ENCODE measurements at places on chromosomes 16 and 17.

DNA sequence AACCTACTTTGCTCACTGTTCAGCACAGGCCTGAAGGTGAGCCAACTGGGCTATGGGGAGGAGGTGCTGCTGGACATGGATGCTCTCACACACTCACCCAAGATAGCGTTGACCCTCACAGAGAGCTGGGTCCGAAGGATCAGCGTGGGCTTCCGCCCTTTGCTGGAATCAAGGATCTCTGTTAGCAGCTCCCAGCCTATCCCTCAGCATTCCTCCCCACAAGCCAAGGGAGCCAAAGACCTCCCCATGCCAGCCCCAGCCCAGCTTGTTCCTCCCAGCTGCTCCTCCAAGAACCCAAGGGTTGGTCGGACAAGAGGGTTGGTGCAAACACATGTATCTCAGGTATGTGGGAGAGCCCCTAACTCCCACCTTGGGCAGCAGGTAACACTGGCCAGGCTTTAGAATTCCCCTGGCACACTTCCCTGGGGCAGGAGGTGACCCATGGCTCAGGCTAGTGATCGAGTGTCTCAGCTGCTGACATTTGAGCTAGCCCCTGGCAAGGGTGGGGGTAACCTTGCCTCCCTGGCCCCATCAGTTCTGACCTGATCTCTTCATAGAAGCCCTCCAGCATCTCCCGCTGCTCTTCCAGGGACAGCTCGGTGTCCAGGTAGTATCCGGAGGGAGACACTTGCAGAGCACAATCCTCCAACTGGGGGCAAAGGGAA is 8.3 kb downstream of the FHOD1 start:
- no peak for DNase-seq

GRCh38 chr17:48816774-48817590 is at the start of gene TTLL6:
TTLL6 (minus strand) TSS chr17:48817229; CDS start chr17:48817072, 157 bp downstream.
- peak; percentile 52 for DNase-seq

DNA sequence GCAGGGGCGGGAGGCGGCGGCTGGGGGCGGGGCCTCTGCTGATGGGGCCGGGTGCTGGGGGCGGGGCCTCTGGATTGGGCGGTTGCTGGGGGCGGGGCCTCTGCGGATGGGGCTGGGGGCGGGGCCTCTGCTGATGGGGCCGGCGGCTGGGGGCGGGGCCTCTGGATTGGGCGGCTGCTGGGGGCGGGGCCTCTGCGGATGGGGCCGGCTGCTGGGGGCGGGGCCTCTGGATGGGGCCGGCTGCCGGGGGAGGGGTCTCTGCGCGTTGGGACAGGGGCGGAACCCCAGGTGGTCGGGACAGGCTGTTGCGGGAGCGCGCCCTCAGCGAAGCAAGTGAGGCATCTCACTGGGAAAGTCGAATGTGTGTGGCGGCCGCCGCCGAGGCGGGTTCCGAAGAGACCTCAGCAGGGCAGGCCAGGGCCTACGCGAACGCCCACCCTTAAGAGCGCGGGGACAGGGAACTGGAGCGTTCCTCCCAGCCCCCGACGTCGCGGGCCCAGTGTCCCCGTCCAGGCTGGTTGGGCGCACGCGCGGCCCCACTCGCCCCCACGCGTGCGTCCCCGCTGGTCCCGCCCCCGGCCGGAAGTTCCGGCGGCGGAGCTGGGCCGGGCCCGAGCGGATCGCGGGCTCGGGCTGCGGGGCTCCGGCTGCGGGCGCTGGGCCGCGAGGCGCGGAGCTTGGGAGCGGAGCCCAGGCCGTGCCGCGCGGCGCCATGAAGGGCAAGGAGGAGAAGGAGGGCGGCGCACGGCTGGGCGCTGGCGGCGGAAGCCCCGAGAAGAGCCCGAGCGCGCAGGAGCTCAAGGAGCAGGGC is at the start of gene STUB1:
Gene STUB1 (plus strand): TSS at position 597 of the 811 bp plus-strand sequence. CDS start 116 bp downstream, at position 713.
- DNase-seq = peak; percentile 85

- DNase-seq = no peak
These were observed 834.4 kb downstream of the KCNJ2 start for GRCh38 chr17:71003736-71004135.

DNA sequence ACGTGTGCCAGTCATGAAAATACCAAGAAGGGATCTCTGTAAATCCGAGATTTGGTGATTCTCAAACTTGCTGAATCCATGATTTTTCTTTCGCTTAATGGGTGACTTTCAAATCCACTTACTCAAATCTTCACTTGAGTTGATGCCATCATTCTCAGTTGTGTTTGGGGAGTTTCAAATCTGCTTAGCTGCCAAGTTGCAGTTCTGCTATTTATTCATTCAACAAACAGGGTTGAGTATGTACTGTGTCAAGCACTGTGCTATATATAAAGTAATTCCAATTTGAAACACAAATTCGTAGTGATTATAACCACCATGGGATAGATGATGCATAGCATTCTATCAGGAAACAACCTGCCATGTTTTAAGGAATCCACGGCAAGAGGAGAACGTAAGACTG is 394.3 kb downstream of the CDH13 start:
- no peak for DNase-seq

DNA sequence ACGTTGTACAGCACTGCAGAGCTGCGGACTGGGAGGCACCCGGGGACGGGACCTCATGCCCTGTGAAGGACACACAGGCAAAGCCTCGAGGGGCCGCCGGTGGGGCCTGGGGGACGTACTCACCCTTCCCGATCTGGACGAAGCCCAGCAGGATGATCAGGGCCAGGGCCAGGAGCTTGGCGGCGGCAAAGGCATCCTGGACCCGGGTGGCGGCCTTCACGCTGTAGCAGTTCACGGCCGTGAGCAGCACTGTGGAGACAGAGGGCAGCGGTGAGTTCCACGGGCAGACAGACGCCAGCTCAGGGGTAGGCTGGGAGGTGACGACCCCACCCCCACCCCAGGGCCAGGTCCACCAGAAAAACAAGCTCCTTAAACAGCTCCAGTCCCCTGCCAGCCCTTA is 17.7 kb downstream of the SLC7A5 start:
- DNase-seq = no peak

DNA sequence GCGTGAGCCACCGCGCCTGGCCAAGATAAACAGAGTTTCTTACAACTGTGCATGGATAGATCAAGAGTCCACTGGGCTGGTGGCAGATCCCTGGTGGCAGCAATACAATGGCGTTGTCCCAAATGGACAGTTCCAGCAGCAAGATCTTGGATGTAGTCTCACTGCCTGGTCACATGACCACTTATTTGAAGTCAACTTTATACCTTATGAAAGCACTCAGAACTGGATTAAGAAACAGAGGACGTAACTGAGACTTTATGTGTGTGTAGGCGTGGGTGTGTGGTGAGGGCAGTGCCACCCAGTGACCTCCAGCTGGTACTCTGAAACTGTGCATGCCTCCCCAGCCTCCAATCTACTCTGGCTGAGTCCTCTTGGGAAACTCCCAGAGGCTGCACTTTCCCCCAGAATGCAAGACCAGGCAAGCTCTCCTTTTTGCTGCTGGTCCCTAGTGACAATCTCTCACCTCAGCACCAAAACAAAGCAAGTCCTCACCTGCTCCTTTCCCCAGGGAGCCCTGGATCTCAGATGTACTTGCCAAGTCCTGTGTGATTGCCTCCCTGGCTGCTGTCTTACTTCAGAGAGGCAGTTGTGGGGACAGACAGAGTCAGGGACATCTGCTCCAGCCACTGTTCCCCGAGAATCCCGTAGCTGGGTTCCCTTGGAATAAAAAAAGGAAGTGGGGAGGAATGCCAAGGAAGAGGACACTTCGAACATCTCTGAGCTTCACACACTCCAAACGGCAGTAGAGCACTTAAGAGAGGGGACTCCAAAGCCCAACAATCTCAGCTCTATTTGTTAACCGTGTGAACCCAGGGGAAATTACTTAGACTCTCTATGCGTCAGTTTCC is 11.7 kb upstream of the ST6GALNAC2 start:
- no peak for DNase-seq

- no peak for DNase-seq
These were observed 8.0 kb upstream of the WFDC1 start for GRCh38 chr16:84286578-84287240.

DNA sequence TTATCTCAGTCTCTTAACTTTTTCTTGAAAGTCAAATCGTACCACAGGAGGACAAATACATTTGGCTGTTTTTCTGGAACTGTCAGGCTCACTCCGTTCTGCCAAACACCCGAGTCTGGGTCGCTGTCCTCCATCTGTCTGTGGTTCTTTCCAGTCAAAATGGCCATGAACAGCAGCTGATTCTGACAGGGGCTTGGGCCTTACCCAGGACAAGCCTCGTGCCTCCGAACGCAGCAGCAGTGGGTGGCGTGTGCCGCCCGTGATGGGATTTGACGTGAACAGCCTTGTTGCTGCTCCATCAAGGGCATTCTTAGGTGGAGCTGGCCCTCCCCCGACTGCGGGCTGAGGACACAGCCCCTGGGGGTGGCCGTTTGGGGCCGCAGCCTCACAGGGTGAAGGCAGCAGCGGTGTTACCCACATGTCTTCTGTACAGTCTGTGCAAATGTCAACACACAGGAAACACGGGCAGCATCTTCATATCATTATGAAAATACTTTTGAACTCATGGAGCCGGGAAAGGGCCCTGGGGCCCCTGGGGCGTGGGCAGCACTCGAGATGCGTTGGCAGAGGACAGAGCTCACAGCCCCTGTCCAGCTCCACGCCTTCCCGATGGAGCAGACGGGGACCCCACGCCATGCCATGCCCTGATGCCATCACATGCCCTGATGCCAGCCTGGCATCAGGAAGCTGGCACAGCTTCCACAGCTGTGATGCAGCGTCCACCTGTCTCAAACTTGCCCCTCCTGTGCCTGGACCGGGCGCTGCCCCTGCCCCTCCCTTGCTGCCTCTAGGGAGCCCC is 8.6 kb upstream of the ACSF3 start:
- no peak for DNase-seq

DNA sequence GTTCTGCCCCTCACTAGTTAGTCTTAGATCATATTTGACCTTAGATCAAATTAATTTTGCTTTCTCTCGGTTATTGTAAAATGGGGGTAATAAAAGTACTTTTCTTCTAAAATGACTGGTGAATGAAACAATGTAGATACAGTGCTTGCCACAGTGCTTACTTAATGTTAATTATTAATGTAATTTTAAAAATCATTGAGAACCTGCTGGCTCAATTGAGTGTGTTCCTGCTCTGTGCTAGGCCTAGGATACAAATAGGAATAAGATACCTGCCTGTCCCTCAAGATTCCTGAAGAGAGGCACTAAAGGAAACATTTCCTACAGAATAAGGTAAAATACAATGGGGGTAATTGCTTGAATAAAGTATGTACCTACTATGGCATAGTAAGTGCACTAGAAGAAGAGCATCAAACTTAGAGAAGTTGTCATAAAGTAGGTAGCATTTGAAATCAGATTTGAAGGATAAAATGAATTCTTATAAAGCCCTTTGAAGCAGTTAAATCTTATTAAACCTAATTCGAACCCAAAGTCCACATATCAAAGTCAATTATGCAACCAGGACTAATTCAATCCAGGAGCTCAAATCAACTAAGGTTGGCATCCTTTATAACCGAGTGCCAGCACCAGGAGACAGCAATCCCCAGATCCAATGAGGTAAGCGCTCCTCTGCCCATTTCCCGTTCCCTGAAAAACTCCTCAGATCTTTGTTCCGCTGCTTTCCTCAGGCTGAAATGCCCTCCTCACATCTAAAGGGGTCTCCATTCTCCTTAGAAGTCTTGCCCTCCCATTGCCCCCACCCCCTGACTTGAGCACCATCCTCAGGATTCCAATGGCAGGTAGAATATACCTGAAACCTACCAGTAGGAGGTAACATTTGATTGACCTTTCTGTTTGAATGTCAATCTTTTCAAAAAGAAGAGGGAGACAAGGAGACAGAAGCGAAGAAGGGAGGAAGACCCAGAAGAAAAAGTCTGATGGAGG is 2.4 kb upstream of the MED13 start:
- no peak for DNase-seq

- no peak for DNase-seq
These were observed 9.3 kb downstream of the CLEC10A start for GRCh38 chr17:7070712-7071111.

DNA sequence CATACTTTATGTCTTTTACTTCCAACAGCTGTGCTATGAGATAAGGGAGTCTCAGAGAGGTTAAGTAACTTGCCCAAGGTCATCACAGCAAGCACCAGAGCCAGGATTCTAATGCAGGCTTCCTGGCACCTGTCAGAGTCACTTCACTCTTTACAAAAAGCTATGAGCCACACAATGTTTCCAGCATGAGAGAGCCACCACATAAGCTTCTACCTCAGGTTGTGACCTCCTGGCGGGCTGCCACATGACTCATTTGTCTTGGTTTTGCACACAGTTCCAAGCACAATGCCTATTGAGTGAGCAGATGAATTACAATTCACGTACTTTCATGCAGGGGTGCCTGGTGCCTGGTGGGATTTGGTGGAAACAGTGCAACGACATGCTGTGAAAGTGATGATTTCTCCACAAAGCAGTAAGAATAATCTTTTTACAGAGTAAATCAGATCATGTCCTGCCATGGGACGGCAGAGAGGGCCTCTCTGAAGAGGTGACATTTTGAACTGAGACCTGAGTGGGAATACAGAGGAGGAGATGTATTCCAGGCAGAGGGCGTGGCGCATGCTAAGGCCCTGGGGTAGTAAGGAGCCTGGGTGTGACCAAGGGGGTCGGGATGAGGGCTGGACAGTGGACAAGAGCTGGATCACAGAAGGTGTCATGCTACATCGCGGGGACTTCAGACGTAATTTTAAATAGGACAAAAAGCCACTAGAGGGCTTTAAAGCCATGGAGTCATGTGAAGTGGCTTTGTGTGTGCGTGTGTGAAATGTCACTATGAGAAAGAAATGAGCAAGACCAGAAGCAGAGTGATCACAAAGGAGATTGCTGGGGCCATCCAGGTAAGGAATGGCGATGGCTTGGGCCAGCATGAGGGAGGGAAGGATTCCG is 53.4 kb downstream of the CACNG3 start:
- no peak for DNase-seq

DNA sequence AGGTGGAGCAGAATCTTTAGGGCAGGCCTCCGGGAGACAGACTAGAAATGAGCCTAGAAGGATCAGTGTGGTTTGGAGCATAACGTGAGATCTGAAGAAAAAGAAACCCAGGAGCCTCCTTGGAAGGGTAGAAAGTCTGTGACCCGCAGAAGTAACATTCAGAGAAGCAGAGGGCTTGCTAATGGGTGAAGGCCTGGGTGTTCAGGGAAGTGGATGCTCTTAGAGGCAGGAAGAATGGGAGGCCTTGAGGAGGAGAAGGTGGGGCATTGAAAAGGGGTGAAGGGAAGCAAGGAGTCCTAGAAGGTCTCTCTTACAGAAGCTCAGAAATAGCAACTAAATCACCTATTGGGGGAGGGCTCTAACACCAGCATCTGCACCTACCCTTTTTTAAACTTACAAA is 20.3 kb downstream of the GPT2 start:
- DNase-seq = no peak

DNA sequence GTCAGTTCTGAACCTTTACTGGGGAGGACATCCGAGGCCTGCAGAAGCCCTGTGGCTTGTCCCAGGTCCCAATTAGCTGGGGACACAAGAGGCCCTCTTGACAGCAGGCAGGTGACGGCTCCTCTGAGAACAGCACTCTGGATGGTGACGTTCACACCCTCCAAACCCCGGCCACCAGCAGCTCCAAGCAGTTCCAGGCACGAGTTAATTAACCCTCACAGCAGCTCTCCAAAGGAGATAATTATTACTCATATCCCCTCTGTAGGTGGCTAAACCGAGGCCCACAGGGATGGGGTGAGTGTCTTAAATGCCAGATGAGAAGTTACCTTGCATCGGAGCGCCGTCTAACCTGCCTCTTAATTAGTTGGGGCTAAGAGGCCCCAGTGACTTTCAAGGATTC is 168.9 kb upstream of the CIBAR2 start:
- DNase-seq = no peak

All from activated T-cell treated with anti-CD3 and anti-CD28 coated beads for 4 hours (primary cell).